ENCODE measurements at places on chromosomes 6 and 20.
A peak's percentile ranks its signal among the peaks of the same experiment; 100 is the strongest.

- peak; percentile 35 for DNase-seq
These were observed 20.3 kb downstream of the SNTA1 start for GRCh38 chr20:33423141-33423834.

GRCh38 chr6:1336246-1336843 lies 24.4 kb downstream of the FOXQ1 start:
- DNase-seq: no peak

- no peak for DNase-seq
These were observed 8.2 kb downstream of the TRIM31 start for GRCh38 chr6:30104661-30105060.

- DNase-seq: no peak
These were observed 88.4 kb upstream of the KCNG1 start for GRCh38 chr20:51111290-51111689.

DNA sequence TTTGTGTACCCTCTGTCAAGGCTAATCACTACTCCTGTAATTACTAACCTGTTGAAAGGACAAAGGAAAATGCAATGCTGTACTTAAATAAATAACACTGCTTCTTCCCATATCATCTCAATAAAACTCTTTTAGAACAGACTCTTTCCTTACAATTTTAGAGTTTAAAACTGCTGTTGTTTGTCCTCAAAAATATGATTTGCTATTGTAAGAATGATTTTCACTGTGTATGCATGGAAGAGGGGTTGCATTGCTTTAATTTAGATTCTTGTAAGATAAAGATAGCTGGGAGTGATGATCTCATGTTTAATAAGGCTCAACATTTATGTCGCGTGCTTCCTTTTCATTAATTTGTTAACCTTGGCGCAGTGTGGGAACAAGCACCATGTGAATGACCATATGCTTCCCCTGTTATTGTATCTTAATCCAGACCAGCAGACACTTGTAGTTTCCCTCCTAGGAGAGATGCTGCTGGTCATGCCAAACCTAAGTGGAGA lies 89.8 kb upstream of the ATXN1 start:
- no peak for DNase-seq
